GM12878 (cell line): ENCODE measurements at places on chromosomes 2 and 18.

GRCh38 chr2:135798275-135798705 is 38.7 kb downstream of the LCT start:
- no peak for DNase-seq

DNA sequence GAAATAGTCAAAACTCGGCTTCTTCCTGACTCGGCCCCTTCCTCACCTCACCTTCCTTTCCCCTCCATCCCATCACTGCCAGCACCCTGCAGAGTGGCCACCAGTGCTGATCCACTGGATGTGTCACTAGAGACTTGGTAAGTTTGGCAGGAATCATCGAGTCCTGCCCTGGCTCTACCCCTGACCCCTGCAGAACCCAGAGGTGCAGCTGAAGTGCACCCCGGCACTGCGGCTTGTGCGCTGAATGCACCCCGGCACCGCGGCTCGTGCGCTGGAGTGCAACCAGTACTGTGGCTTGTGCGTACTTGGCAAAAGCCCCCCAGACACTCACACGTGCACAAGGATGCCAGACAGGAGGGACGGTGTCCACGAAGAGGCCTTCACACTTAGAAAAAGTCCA is 206.5 kb downstream of the SNTG2 start:
- no peak for DNase-seq

- DNase-seq: no peak
Observed at GRCh38 chr2:101714118-101714517, 16.6 kb downstream of the MAP4K4 start.

DNA sequence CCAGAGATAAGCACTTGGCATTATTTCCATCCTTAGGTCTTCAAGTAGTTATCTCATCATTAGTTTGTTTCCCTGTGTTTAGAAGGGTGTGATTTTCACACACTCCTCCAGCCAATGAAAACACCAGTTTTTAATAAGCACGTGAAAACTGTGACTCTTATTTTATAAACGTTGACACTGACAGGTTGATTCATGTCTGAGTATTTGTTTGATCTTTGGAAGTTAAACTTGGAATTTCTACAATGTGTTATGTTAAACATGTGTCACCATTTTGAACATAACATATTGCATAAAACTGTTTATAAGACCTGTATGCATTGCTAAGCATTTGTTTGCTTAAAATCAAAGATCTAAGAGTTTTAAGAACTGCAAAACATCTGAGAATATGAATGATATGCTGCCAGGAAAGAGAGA is 27.6 kb downstream of the SLC40A1 start:
- DNase-seq: no peak

DNA sequence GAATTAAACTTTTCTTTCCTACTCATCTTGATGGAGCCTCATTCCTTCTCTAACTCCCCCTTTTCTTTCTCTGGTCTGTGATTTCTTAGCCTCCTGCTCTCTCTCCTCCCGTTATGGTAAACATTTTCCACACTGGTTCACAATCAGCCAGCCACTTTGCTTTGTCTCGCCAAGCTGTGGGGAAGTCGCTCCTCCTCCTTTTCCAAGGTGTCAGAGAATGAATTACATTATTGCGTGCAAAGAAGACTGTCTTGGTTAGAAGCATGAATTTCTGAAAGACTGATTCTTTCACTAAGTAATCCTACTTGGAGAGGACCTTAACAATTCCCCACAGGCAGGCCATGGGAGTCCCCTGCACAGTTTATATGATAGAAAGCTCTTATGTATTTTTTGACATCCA is 46.1 kb downstream of the RASGRP3 start:
- no peak for DNase-seq

DNA sequence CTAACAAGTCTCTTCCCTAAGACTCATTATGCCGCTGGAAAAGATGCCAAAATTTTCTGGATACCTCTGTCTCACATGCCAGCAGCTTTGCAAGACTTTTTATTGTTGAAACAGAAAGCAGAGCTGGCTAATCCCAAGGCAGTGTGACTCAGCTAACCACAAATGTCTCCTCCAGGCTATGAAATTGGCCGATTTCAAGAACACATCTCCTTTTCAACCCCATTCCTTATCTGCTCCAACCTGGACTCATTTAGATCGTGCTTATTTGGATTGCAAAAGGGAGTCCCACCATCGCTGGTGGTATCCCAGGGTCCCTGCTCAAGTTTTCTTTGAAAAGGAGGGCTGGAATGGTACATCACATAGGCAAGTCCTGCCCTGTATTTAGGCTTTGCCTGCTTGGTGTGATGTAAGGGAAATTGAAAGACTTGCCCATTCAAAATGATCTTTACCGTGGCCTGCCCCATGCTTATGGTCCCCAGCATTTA is 26.3 kb downstream of the DHRS9 start:
- DNase-seq: no peak
